Stimulated activated CD4-positive, alpha-beta T cell treated with anti-CD3 and anti-CD28 coated beads, Interleukin-1b, Interleukin-23, amount 100 ng/mL, for 24 hours (primary cell): ENCODE measurements at places on chromosomes 4 and X.

DNA sequence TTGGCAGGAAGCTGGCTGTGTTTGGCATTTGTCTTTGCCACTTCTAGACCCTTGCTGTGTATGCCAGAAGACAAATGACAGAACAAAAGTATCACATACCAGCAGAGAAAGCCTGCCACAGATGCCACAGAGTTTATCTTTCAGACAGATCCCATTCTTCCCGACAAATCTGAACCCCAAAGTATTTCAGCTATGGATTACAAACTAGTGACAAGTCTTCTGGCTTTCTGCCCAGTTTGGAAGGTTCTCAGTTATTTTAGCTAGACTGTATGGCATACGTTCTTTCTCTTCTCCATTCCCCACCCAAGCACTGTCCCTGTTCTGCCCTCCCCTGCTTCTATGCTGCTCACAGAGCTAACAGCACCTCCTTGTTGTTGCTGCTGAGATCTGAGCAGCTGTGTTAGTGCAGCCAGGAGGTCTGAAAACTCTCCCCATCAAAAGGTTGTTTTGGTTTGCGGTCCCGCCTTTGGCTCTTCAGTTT lies 236.7 kb downstream of the FRAS1 start:
- no peak for DNase-seq

- DNase-seq: no peak
These were observed 101.2 kb downstream of the ZNF674 start for GRCh38 chrX:46444011-46444410.

DNA sequence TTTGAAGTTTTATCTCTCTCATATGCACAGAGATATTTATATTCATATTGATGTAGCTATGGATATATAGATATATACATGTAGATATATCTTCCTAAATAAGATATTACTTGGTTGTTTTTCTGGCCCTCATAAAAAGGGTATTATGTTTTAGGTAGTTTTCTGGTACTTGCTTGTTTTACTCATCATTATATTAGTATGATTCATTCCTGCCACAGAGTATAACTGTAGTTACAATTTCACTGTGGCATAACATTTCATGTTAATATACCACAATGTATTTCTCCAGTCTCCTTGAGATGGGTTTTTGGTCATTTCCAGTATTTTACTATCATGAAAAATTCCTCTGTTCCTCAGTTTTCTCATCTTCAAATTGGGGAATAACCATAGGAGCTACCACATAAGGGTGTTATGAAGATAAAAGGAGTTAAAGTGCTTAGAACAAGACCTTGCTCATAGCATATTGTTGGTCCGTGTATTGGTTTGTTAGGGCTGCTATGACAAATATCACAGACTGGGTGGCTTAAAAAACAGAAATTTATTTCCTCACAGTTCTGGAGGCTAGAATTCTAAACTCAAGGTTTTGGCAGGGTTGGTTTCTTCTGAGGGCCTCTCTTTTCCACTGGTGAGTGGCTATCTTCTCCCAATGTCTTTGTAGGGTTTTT lies 129.7 kb downstream of the TMEM164 start:
- no peak for DNase-seq

GRCh38 chr4:5460106-5460801 lies 248.1 kb downstream of the EVC2 start:
- no peak for DNase-seq

DNA sequence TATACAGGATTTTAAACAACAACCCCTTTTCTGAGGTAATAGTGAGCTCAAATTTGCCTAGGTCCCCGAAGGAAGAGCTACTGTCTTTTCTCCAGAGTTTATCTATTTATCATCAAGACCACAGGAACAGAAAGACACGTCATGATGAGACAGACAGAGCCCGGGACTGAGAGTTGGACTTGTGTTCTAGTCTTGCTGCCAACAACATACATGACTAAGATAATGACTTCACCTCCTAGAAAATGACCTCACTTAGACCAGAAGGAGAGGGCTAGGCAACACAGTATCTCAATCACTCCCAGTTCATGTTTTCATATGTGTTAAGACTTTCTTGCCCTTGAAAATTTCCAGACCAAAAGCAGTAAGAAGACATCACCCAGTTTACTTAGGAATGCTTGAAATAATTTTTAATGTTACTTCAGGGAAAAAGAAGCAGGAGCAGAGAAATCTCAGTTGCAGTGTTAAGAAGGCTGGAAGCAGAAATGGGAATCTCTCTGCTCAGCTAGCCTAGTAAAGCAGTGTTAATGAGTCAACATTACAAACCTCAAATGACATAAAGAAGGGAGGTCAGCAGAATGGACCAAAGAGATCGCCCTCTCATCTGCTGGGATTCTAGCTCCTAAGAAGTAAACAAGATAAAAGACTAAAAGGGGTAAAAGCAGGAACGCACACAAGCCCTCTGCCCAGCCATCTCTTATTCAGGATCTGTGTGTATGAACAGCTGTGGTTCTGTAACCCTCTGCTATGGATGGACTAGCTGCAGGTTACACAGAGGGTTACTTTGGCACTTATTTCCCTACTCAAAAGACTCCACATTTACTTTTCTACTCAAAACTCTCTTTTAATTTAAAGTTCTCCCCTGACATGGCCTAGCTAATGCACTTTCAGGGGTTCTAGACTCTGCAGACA lies 24.8 kb downstream of the PDGFC start:
- DNase-seq: no peak

GRCh38 chr4:114398410-114398809 lies 200.2 kb upstream of the UGT8 start:
- no peak for DNase-seq

GRCh38 chr4:150960818-150961217 lies 54.3 kb downstream of the LRBA start:
- no peak for DNase-seq

GRCh38 chrX:77786365-77786680 lies 307 bp upstream of the ATRX start:
- no peak for DNase-seq

- no peak for DNase-seq
These were observed 143.1 kb downstream of the BTC start for GRCh38 chr4:74651198-74651597.

DNA sequence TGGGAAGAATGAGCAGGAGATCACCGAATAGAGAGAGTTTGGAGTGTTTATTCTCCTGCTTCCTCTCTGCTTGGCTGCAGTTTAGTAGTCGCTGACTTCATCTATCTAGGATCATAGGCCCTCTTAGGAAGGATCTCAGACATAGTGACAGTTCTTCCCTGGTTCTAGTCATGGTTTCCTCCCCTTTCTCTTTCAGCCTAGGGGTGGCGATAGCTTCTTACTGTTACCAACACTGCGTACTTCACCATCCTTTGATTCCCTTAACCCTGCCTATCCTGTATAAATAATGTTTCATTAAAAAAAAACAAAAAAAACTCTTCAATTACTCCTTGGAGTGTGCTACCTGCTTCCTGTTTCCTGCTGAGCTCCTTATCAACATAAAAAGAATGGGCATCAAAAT lies 103.8 kb downstream of the DDX53 start:
- no peak for DNase-seq
